Hematopoietic multipotent progenitor cell treated with erythropoietin and hydrocortisone succinate and interleukin-3 and kit ligand, for 6 days (in vitro differentiated cells): ENCODE measurements at places on chromosomes 1 and 21.

- DNase-seq = no peak
These were observed 238.1 kb upstream of the OLFM3 start for GRCh38 chr1:102234753-102235359.

DNA sequence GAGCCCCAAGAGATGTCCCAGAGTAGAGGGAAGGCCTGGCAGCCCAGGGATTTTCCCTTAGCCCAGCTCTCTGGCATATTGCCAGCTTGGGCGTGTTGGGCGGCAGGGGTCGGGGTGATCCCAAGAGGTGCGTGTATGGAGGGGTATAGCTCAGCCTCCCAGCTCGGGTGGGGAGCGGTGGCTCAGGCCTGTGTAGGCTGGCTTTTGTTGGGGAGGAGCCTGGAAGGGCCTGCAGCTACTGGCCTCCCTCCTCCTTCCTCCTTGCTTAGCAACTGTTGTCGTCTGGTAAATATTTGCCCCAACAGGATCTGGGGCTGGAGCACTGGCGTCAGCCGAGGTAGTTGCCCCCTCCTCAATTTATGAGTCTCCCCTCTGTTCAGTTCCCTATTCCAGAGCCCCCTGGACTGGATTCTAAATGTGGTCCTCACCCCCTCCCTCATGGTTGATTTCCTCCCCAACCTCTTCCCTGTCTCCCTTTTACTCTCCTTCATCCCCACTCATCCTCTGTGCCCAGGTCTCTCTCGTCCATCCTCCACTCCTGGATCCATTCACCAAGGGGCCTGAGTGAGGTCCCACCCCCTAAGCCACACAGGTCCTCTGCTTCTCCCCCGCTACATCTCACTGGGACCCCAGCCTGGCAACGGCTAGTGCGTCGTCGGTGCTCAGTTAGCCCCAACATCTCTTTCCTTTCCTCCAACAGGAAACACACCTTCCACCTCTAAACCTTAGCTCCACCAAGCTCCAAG lies 10.3 kb upstream of the LMNA start:
- DNase-seq = peak; percentile 89

GRCh38 chr1:62386351-62387121 lies 50.3 kb upstream of the USP1 start:
- DNase-seq = no peak

GRCh38 chr21:35091496-35091895 lies 42.4 kb upstream of the RUNX1 start:
- no peak for DNase-seq

DNA sequence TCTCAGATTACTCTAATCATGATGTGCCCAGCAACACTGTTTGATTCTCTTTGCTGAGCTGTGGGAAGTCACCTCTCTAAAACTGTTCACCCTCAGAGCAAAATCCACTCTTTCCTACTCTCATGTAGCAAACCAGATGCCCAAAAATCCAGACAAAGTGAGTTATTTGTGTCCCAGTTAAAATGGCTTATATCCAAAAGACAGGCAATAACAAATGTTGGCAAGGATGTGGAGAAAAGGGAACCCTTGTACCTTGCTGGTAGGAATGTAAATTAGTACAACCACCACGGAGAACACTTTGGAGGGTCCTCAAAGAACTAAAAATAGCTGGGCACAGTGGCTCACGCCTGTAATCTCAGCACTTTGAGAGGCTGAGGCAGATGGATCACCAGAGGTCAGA lies 384.0 kb downstream of the HHIPL2 start:
- DNase-seq = no peak

DNA sequence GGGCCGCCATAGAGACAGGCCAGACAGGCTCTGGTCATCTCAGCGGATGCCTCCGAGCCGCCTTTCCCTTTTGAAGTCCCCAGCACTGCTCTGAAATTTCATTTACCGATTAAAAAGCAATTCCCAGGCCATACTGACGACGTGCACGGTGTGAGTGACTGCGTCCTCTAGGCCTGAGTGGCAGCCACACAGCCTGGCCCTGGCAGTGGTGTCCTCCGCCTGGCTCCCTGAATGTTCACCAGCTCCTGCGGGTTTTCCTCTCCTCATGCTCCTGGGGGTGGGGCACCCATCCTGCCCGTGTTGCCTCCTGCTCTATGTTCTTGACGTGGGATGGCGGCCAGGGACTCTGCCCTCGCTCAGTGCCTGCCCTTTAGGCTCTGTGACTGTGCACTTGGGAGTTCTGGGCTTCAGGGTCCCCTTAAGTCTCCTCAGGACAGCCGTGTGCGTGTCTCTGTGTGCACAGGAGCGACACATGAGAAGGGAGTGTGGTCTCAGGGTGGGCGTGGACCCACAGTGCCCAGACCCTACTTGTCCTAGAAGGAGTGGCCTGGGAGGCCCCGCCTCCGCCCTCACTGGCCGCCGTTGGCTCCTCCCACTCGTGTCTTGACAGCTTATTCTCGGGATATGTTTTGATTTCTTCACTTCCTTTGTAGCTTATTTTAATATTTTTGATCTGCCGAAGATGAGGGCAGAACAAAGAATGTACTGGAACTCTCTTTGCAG lies 3.6 kb downstream of the SKI start:
- DNase-seq = peak; percentile 73

- DNase-seq = no peak
These were observed 256.7 kb downstream of the COL11A1 start for GRCh38 chr1:102851616-102852015.

DNA sequence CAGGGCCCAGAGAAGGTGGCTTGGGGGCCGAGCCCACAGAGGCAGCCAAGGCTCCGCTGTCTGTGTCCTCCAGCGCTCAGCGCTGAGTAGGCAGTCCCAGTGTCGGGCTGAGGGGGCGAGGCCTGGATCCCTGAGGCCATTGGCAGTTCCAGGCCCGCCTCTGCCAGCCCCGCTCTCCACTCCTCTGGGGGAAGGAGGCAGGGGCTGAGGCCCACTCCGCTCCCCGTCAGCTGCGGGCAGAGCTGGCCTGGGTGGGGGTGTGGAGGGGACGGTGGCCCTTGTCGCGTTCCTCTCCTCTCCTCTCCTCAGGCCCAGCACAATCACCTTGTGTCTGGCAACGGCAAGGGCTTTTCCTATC lies 132.8 kb downstream of the CASZ1 start:
- DNase-seq = no peak

GRCh38 chr1:94823116-94823515 lies 3.0 kb downstream of the SLC44A3 start:
- no peak for DNase-seq

DNA sequence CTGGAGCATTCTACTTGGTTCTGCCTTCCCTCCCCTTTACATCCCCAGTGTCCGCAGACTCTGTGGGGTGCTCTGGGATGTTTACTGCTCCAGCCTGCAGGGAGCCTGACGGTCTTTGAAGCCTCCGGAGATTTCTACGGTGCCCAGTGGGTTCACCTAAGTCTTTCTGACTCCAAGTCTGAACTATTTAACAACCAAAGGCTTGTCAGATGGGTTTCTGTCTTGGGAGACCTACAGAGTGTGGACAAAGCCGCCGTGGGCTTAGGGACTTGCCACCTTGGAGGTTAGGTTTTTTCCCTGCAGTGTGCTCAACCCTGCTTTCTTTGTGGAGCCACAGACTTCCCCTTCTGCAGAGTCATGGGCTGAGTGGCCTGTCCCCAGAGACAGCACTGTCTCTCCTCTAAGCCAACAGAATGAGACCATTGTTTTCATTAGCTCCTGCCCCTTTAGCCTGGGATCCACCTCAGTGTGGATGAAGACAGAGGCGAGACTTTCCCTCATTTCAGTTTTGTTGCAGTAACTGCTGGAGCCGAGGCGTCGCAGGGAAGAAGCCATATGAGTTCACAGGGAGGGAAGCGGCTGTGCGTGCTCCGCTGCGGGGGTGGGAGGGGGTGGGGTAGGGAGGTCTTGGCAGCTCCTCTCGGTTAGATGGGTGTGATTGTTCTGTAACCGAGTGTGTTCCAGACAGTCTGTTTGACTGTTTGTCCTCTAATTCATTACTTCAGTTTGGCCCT lies 120.7 kb downstream of the CNIH3 start:
- DNase-seq = no peak

DNA sequence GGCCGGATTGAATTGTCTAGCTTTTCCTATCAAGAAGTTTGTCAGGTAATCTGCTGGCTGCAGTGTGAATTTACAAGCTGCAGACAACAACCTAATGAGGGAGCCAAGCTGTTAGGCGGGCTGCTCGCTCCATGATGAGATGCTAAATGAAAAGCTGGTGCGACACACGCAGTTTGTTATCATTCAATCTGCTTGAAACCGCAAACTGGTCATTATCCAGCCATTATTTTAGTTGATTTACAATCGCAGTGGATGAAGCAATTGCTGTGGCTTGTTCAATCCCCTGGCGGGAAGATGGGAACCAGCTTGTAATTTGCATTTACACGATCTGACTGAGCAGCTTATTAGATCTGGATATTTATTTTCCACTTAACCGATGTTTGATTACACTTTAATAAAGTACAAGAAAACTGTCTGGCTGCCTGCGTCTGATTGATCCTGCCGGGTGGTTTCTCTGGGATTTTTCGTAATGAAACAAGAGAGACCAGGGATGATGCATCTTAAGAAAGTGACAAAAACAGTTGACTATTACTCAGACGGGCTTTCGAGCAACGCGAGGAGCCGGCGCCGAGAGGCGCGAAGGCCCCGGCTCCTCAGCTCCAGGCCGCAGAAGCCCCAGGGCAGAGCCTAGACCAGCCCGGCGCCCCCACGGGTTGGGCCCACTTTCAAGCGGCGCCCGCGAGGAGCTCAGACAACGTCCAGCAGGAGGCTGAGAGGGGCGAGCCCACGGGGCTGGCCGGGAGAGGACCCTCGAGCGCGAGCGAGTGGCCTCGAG lies 118.0 kb upstream of the BARHL2 start:
- DNase-seq = peak; percentile 11

- DNase-seq = no peak
These were observed 29.4 kb downstream of the UBIAD1 start for GRCh38 chr1:11302366-11302765.

DNA sequence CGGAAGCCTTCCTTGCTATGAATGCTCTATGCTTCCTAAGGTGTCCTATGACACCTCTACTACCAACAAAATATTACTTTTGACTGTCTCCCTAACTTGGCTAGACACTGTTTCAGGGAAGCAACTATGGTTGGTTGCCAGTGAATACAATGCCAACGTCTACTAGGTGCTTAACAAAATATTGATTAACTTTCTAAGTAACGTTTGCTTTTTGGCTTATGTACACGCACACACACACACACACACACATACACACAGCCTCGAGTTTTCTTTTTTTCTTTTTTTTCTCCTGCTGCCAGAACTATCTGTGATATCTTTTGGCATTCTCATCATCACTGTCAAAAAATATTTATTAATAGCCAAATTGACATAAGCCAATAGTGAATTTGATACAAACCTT lies 864.0 kb downstream of the PLA2G4A start:
- no peak for DNase-seq

DNA sequence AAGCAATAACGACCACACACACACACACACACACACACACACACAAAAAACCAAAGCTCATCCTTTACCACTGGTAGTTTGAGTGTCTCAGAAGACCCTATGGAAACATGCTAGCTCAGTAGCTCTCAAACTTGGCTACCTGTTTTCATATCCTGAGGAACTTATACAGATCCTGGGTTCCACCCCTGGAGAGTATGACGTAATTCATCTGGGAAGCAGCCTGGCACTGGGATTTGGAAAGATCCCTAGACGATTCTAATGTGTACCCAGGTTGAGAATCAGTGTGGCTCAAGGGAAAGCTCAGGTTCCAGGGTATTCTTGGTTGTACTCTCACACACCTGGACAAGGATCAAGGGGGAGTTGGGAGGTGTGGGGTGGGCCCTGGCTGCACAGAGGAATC lies 85.9 kb downstream of the SELENOF start:
- no peak for DNase-seq

GRCh38 chr1:44246806-44247205 lies 33.5 kb downstream of the DMAP1 start:
- no peak for DNase-seq

DNA sequence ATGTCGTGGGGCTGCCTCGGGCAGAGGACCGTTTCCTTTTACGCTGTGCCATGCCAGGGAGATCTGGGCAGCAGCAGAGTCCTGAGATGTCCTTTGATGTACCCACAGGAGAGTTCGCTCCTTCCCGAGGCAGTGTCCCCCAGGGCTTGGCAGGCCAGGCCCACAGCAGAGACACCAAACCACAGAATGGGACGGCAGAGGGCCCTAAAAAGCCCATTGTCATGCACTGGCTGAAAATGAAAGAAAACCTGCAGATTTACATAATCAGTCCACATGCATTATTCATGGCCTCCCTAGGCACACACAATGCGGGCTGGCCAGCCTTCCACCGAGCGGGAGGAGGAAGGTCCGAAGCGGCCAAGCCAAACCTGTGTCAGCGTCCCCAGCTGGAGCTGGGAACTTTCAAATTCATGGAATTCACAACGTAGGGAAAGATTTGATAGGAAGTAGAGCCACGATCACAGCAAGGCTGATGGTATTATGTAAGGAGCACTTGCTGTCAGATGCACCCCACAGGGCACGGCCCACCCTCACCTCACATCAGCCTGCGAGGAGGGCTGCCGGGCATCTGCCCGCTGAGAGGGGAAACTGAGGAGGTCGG lies 25.3 kb upstream of the EFHD2 start:
- peak; percentile 27 for DNase-seq

- DNase-seq = no peak
These were observed 196.7 kb upstream of the SGIP1 start for GRCh38 chr1:66337249-66337648.

GRCh38 chr1:97743129-97743528 lies 177.7 kb downstream of the DPYD start:
- DNase-seq = no peak

- DNase-seq = peak; percentile 86
These were observed 5.1 kb downstream of the MAP7D1 start for GRCh38 chr1:36160949-36161485.

DNA sequence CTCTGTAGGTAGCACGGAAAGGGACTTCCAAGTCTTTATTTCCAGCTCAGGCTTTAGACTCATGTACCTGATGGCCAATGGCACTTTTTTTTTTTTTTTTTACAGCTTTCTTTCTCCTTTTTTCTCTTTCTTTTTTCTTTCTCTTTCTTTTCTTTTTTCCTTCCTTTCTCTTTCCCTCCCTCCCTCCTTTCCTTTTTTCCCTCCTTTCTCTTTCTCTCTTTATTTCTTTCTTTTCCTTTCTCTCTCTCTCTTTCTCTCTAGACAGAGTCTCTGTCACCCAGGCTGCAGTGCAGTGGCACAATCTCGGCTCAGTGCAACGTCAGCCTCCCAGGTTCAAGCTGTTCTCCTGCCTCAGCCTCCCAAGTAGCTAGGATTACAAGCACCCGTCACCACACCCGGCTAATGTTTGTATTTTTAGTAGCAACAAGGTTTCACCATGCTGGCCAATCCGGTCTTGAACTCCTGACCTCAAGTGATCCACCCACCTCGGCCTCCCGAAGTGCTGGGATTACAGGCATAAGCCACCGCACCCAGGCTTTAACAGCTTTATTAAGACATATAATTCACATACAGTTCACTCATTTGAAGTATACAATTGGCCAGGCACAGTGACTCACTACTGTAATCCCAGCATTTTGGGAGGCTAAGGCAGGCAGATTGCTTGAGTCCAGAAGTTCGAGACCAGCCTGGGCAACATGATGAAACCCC lies 5.1 kb upstream of the DCAF8 start:
- DNase-seq = no peak
